ENCODE measurements at places on chromosomes 12 and 14.
A peak's percentile ranks its signal among the peaks of the same experiment; 100 is the strongest.

- DNase-seq = no peak
Measured at GRCh38 chr12:51008329-51009055, 17.7 kb downstream of the SLC11A2 start.

DNA sequence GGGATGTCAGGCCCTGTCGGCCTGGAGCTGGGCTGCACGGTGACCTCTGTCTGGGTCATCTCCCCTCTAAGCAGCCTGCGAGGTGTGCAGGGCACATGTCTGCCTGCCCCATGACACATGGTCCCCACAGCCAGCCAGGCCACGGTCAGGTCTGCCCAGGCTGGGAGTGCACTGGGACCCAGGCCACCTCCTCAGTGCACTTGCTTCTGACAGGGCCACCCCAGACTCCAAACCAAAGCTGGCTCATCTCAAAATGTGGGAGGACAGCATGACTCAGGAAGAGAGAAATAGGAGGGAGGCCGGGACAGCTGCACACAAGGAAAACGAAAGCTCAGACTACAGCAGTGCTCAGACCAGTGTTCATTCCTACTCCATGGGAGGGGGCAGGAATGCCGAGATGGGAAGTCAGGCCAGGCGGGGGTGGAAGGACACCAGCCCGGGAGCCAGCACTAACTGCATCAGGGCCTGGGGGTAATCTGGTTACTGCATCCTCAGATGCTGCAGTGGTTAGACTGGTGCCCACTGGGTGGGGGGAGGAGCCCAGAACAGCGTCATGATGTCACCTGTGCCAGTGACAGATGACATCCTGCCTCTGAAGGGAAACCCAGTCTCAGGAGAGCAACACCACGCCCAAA is 4.0 kb downstream of the P2RX2 start:
- DNase-seq = no peak

- DNase-seq = no peak
Measured at GRCh38 chr12:132413931-132414588, 75.9 kb upstream of the FBRSL1 start.

- no peak for DNase-seq
Measured at GRCh38 chr14:64255756-64256155, 38.4 kb downstream of the ESR2 start.

- no peak for DNase-seq
Measured at GRCh38 chr14:77805706-77806105, 5.8 kb downstream of the ADCK1 start.

- peak; percentile 46 for DNase-seq
Measured at GRCh38 chr12:110330544-110330943, 49.5 kb downstream of the ATP2A2 start.

DNA sequence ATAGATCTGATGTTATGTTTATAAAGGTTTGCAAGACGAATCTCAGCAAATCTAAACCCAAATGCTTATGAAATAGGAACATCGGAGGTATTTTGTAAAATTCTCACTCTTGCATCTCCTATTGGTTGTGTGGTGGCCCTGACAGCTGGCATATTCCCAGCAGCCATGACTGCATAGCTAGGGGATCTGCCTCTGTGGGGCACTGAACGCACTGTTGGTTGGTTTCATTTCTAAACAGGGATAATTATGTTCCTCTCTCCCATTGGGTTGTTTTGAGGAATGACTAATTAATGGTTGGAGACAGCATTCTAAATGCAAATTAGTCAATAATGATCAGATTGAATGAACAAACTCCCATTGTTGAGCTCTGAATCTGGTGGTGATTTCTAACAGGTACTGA is 2.7 kb upstream of the BEST3 start:
- DNase-seq = no peak
